SW 1271 (cell line): ENCODE measurements at places on chromosomes 3 and 15.

DNA sequence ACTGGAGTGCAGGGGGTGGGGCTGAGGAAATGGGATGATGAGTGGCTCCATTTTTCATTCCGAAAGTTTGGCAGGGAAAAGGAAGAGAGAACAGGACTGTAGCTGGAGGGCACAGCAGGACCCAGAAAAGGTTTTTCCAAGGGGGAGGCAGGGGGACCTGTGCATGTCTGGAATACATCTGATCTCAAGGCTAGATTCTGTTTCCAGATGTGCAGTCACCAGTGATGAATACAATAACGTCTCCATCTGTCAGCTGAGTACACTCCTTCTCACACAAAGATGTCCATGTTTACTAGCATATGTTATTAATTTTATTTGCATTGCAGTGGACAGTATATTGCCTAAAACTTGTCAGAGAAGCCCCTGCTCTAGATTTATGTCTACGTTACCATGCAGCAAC is 39.9 kb upstream of the PRTG start:
- no peak for DNase-seq

DNA sequence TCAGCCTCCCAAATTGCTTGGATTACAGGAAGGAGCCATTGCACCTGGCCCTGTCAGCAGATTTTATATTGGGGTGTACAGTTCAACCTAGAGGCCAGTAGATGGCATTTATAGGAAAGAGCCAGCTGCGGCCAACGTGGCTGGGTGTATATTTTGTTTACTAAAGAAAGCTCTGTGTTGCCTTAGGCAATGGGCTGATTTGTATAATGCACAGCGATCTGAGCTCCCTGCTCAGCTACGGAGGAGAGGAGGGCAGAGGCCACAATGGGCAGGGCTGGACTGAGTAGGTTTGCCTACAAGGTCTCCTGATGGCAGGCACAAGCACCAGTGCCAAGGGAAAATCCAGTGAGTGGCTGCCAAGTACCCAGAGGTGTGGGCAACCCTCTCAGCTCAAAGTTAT is 282.4 kb downstream of the ARPP21 start:
- DNase-seq, result no peak

- DNase-seq, result no peak
These were observed 713.3 kb upstream of the CBLB start for GRCh38 chr3:106582151-106582550.

- DNase-seq, result no peak
These were observed 498 bp downstream of the PDE12 start for GRCh38 chr3:57556459-57557084.

GRCh38 chr3:157404381-157404780 is 32.3 kb upstream of the PTX3 start:
- no peak for DNase-seq

DNA sequence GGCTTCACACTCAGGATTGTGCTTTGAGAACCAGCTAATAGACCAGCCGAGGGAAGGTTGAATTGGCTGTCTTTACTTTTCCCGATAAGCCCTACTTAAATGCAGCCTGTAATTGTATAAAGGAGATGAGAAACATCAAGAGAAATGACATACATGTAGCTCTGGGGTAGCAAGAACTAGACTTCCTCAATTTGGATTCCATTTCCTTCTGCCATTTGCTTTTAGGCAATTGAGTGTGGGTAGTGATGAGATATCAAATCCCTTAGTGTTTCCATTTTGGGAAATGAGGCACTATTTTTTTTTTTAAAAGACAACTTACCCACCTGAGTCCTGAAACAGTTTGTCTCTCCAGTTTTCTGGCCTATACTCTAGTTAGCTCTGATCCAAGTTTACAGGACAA is 2.2 kb downstream of the INAFM2 start:
- no peak for DNase-seq

GRCh38 chr3:103847081-103848062 is 1412.6 kb downstream of the ZPLD1 start:
- DNase-seq, result no peak

DNA sequence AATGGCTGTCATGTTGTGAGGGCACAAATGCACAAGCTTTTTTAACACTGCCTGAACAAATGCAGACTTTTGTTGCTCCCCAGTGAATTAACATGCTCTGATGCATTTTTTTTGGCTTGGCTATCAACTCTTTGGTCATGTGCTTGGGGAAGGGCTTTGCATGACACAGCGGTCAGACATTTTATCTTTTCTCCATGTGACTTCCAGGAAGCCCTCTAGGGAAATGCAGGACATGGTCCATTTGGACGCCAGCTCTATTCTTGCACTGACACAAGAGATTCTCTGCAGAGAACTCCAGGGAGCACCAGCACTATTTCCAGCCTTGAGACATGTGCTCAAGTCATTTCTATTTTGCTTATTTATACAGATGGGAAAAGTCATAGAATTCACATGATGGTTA is 46.2 kb downstream of the NEK11 start:
- no peak for DNase-seq

DNA sequence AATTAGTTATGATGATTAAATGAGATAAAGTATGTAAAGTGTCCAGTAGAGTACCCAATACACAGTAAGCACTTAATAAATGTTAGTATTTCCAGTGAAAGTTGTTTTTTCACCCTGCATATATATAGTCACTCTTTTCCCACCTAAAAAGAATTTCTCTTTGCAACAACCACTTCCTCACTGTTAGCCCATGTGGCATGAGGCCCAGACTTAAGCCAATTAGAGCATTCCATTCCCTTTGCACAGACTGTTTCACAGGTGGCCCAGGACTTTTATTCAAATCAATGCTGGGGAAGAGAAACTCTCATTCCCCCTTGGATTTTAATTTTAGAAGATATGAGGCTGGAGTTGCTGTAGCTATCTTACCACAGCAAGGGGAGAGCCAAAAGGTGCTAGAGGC is 3.7 kb downstream of the IFT80 start:
- DNase-seq, result peak; percentile 35

GRCh38 chr3:197456261-197457091 is 99.3 kb downstream of the BDH1 start:
- DNase-seq, result no peak

DNA sequence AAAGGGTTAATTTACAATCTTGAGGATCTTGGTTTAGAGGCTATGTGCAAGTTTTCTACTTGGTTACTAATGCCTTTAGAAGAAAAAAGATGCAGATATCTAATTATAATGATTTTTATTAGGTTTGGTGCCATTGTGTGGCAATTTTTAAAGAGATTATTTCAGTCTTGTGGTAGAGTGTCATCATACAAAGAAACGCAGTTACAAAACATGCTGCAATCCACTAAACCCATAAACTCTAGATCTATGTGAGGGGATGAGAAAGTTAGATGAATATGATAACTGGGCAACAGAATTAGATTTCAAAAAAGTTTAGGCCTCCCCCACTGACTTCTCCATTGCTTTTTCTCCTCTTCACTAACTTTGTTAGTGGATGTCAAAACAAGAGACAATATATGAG is 106.0 kb downstream of the ARPP21 start:
- no peak for DNase-seq

DNA sequence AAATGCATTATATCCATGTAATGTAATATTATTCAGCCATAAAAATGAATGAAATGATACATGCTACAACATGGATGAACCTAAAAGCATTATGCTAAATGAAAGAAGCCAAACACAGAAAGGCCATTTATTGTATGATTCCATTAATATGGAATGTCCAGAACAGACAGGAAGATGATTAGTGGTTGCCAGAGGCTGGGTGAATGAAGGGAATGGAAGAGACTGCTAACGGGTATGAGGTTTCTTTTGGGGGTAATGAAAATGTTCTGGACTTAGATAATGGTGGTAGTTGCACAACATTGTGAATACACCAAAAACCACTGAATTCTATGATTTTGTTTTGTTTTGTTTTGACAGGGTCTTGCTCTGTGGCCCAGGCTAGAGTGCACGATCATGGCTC is 61.6 kb upstream of the MAP4 start:
- no peak for DNase-seq

DNA sequence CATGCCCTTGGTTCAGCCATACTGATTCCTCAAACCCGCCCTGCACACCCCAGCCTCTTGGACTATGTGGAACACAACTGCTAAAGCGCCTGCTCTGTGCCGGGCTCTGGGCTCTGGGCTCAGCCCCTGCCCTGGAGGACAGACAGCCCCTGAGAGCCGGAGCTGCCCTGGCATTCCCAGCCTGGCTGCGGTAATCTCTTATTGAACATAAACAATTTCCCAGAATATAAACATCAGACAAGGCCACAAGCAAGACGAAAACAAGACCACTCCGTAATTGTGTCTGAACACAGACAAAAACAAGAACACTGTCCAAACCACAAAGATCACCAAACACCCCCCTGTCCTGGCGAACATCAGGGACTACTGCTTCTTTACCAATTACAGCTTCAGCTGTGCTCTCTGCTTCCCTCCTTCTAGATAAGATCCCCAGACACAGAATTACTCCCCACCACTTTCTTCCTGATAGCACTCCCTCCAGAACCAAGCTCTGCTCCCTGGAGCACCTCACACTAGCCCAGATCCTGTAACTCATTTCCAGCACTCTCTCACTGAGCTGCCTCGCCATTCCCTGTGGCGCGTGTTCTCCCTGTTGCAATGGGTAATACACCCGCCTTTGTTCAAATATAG is 57.1 kb upstream of the TLE3 start:
- DNase-seq, result no peak

- no peak for DNase-seq
These were observed 339.6 kb upstream of the ROBO2 start for GRCh38 chr3:76700323-76700722.

GRCh38 chr3:59101231-59101736 is 51.5 kb upstream of the CFAP20DC start:
- no peak for DNase-seq

- no peak for DNase-seq
These were observed 12.2 kb upstream of the SNRPA1 start for GRCh38 chr15:101307048-101307896.

- DNase-seq, result no peak
These were observed 13.1 kb upstream of the EHD4 start for GRCh38 chr15:41985236-41986160.

- no peak for DNase-seq
These were observed 150.2 kb upstream of the MLF1 start for GRCh38 chr3:158420654-158421396.

DNA sequence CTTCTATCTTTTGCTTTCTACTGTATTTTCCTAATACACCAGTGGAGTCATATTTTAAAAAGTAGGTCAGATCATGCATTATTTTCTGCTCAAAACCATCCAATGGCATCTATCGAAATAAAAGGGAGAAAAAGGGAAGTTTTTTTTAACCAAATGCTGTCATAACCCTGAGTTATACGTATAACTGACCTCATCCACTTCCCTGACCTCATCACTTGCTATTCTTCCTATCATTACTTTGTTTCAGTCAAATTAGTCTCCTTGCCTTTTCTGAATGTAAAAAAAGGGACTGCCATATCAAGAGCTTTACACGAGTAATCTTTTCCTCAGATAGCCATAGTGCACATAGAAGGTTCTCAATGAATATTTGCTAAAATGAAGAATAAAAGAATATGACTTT is 1383.6 kb downstream of the ZPLD1 start:
- DNase-seq, result no peak

DNA sequence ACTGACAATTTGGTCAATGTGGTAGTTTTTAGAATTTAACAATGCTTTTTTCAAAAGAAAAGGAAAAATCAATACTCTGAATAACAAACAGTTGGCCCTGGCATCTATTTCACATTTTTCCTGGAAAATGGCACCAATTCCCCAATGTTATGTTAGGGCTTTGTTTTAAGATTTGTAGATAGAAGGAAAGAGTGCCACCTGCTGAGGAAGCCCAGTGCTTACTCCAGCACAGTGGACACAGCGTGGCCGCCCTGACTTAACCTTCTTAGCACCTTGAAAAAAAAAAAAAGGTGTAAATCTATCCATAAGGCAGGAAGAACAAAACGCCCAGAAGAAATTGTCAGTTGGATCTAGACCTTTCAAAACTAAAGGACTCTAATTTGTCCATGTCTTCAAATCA is 110.7 kb upstream of the CNTN4 start:
- DNase-seq, result no peak

DNA sequence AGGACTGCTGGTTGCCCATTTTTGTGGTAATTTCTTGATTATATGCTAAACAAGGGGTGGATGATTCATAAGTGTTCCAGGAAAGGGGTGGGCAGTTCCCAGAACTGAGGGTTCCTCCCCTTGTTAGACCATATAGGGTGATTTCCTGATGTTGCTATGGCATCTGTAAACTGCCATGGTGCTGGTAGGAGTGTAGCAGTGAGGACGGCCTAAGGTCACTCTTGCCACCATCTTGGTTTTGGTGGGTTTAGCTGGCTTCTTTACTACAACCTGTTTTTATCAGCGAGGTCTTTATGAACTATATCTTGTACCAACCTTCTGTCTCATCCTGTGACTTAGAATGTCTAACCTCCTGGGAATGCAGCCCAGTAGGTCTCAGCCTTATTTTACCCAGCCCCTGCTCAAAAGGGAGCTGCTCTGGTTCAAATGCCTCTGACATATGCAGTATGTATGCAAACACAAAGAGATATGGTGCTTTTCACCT is 46.2 kb downstream of the C3orf38 start:
- no peak for DNase-seq

GRCh38 chr15:62248277-62248984 is 83.3 kb upstream of the C2CD4B start:
- DNase-seq, result no peak

- no peak for DNase-seq
These were observed 99.2 kb downstream of the PDZRN3 start for GRCh38 chr3:73525591-73525990.

- DNase-seq, result no peak
These were observed 38.7 kb downstream of the CCR4 start for GRCh38 chr3:32990116-32990515.

DNA sequence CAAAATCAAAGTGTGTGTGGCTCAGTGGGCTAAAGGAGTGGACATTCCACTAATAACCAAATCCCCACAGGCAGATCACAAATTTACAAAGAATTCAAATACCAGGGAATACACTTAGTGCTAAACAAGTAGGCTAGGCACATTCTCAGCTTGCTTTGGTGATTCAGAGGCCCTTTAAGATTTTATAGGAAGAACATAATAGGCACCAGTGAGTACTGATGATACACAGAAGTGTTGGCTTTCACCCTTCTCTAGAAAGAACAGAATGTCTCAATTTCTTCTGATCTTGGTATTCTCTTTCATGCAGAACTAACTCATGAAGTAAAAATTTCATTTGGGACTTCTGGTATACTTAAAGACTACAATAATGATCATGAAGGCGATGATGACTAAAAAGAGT is 55.0 kb downstream of the POLR2M start:
- DNase-seq, result no peak
